ENCODE measurements at places on chromosomes 11 and 22.

GRCh38 chr11:96116376-96116775 lies 192.5 kb upstream of the MTMR2 start:
- DNase-seq, result no peak

DNA sequence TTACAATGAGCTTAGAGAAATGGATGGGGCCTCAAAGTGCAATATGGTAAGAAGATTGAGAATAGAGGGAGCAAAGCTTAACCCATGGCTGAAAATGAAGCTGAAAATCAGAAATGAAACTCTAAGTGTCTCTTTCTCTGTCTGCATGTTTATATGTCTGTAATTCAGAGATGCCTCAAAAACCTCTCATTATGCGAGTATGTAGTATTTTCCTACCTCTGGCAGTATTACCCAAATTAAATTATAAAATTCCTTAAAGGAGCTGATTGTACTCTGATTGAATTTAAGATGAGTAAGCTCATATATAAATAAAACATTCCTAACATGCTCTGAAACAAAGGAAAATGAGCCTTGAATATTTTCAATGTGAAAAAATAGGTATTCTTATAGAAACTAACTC lies 39.8 kb upstream of the PRSS23 start:
- DNase-seq, result no peak

- no peak for DNase-seq
Observed at GRCh38 chr11:61891331-61892084, at the start of gene FADS3. Gene FADS3 (minus strand): TSS chr11:61891545. CDS start chr11:61891381, 164 bp downstream.

- DNase-seq, result no peak
Observed at GRCh38 chr22:26889802-26890201, 232.4 kb downstream of the MIAT start.

GRCh38 chr11:78666675-78667160 lies 92.1 kb upstream of the NARS2 start:
- DNase-seq, result no peak

DNA sequence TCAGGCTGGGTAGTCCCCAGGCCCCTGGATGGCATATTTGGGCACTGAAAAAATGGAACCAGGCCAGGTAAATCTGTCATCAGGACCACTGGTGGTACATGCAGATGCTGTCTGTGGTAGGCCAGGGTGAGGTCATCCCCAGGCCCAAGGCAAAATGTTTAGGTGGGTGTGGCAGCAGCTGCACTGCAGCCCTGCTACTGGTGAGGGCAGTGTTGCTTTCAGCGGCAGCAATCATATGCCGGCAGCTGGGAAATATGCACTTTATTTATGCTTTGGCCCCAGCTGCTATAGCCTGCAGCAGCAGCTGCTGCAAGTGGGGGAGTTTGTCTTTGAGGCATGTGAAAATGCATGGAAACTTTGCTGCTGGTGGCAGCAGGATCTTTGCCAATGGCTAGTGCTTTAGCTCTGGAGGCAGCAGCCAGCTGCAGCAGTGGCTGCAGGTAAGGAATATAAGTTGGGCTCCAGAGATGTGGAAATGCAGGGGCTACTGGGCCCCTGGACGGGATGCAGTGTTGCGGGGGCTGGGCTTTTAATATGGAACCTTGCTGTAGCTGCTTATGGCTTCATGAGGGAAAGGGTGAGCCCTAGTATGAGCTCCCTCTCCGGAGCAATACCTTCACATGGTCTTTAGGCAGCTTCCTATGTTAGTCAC lies 365.7 kb upstream of the CADM1 start:
- no peak for DNase-seq
